EL (cell line): ENCODE measurements at places on chromosomes 13 and 19.

DNA sequence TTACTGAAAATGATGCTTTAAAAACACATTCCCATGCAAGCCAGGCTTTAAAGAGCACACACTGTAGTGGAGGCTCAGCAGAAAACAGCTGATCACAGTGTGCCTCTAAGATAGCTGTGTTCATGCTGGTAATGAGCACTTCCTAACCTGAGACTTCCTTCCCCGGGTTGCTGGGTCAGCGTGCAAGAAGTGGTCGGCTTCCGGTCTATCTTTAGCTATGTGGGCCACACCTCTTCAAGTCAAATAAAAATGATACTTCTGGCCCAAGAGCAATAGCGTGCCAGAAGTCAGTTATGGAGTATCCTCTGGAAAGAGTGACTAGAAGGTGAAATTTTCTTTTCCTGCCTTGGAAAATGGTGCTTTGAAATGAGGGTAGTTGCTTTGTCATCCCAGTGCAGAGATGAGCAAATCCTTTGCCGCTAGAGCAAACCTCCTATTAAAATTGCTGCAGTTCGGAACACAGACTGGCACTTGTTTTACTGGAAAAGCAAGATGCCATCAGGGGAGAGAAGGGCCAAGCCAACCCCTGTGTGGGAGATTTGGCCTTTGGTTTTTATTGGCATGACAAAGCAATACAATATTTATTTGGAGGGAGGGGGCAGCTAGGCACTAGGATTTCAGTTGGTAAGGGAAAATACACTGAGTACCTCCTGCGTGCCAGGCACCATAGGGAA lies 64.2 kb downstream of the ARHGAP35 start:
- no peak for DNase-seq

GRCh38 chr19:52291781-52292180 lies 5.2 kb upstream of the ZNF480 start:
- DNase-seq = no peak

DNA sequence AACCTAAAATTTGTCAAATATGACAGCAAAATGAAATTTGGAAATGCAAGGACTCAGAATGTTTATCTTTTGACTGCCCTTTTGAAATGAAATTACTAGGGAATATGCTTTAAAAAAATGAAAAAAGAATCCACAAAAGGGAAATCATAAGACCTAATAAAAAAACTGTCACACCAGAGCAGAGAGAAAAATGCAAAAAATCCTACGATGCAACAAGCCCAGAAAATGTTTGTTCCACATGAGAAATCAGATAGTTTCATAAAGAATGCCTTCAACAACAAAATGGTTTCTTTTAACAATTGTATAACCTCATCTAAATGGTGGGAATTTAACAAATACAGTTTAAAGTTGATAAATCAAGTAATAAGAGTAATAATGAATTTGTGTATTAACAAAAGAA lies 8.0 kb downstream of the LPAR6 start:
- no peak for DNase-seq

DNA sequence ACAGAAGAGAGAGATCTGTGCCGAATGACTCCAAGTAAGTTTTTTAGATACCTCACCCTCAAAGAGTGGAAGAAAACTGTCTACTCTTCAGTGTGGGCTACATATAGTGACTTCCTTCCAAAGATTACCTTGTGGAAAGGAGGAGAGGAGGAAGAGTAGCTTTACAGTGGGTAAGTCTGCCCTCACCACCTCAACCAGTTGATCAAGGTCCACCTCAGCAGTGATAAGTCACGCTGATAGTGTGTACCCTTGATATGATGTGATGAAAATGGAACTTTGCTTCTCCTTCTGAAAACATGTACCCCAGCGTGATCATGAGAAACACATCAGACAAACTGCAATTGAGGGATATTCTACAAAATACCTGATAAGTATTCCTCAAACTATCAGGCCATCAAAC lies 20.6 kb downstream of the KLF5 start:
- DNase-seq = no peak

GRCh38 chr13:89066868-89067466 lies 1395.8 kb downstream of the SLITRK5 start:
- DNase-seq = no peak
